ENCODE measurements at places on chromosomes 3 and 15.

GRCh38 chr3:153144779-153145178, 17.2 kb upstream of the RAP2B start:
- peak; percentile 63 for DNase-seq

DNA sequence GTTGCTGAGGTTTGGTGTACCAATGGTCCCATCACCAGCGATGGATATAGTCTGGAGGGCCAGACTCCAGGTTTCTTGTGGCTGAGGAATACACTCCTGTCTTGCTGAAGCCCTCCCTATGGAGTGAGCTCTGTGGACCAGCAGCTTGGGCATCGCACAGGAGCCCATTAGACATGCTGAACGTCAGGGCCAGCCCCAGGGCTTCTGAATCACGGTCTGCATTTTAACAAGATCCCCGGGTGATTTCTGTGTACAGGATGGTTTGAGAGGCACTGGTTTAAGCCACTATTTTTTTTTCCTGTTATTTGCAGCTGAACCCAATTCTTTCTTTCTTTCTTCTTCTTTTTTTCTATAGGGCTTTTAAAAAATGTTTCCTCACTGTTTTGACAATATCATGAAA, 69.5 kb upstream of the XCR1 start:
- no peak for DNase-seq

DNA sequence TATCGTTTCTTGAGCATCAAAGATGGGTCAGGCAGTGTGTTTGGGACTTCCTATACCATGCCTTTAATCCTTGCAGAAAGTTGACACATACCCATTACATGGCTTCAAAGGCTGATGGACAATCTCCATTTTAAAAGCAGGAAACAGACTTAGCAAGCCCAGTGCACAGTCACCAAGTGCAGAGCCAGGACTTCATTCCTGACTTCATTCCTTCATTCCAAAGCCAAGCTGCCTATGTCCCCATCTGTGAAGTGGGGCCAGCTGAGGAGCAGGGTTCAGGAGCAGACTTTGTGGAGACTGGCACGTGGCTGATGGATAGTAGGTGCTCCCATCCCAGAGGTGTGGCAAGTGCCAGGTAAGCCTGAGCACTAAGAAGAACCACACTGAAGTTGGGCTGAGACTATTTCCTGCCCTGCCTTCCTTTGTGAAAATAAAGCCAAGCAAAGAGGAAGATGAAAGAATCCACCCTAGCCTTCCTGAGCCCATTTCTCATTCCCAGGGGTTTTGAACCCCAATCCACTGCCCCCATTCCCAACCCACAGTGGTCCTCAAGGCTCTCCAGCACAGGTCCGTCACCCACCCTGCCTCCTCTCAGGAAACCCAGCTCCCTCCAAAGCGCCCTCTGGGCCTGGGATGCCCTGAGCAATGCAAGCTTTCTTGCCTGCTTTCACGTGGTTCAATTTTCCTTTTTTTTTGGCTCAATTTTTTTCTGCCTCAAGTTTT, 1.8 kb downstream of the CX3CR1 start:
- DNase-seq: no peak

DNA sequence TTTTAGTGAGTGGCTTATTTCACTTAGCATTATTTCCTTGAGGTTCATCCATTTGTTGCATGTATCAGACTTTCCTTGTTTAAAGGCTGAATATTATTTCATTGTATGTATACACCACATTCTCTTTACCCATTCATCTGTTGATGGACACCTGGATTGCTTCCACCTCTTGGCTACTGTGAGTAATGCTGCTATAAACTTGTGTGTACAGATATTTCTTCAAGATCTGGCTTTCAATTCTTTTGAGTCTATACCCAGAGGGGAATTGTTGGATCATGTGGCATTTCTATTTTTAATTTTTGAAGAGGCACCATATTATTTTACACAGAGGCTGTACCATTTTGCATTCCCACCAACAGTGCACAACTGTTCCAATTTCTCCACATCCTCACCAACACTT, 313.5 kb downstream of the RPLP1 start:
- no peak for DNase-seq

GRCh38 chr3:175526609-175527280, 667.6 kb downstream of the NAALADL2 start:
- peak; percentile 29 for DNase-seq

- DNase-seq: no peak
These were observed 12.6 kb downstream of the EFCAB12 start for GRCh38 chr3:129415830-129416229.

DNA sequence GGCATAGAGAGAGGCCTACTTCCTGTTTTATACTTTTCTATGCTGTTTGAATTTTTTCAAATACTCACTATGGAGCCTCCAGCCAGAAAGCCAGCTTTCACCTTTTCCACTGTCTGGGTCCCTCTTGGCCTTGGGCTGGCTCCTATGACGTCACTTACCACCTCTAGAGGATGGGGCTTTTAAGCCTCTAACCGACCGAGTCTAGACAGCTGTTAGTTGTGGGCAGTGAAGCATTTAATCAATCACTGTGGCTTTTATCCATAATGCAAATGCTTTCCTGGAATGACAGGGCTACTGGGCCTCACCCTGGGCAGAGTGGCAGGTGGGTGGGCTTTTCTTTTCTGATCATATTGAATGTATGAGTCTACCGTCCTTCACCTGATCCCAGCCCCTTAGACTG, 61.9 kb downstream of the LRRK1 start:
- DNase-seq: peak; percentile 53

DNA sequence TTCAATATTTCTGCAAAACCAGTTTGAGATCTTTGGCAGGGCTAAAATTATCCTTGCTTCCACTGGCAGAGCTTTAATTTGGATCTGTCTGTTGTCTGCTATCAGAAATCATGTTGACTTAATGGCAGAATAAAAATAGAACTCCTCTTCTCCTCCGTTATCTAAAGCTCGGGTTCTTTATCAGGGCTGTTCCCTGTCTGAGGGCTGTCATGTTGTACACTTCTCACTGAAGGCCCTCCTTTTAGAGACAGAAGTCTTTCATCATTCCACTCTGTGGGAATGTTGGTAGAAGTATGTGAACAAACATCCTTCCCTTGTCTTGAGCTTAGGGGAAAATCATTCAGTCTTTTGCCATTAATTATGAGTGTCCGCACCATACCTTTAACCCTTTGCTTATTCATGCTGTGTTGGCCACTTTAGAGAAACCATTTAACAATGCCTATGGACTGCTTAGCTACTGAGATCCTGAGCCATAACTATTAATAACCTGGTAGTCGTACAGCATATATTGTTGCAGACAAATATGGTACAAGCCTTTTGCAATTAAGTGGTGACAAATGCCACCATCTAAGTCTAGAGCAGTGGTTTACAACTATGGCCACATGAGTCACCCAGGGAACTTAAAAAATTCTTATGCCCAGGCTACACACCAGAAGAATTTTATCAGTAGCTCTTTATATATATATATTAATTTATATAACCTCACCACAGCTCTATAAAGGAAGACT, 226.0 kb upstream of the TPM1 start:
- DNase-seq: no peak

- no peak for DNase-seq
These were observed 110.6 kb upstream of the TNFAIP8L3 start for GRCh38 chr15:51205050-51205975.

DNA sequence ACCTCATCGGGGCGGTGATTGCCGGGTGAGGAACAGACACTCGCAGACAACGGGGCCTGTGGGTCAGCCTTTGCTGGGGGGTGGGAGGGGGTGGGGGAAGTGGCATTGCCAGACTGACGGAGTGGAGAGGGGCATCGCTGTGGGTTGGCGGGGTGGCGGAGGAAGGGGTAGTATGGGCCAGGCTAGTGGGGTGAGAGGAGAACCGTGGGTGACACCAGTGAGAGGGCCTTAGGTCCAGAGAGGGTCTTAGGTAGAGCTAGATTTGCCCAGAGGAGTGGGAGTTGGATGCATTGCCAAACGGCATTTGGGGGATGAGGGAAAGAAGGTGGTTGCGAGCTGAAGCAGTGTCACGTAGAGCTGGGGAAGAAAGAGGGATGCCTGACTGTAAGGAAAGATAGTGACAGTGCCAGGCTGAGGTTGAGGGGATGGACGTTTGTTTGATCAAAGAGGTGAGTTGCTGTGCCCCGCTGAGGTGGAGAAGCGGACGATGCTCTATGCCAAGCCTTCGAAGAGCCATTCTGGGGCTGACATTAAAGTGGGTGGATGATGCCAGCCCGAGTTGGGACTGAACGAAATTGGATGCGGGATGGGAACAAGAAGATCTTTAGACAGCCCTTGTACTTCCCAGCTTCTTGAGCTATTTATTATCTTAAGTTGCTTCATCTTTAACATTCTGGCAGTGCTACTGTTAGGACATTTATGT, 572 bp downstream of the DNAJB11 start:
- DNase-seq: no peak

DNA sequence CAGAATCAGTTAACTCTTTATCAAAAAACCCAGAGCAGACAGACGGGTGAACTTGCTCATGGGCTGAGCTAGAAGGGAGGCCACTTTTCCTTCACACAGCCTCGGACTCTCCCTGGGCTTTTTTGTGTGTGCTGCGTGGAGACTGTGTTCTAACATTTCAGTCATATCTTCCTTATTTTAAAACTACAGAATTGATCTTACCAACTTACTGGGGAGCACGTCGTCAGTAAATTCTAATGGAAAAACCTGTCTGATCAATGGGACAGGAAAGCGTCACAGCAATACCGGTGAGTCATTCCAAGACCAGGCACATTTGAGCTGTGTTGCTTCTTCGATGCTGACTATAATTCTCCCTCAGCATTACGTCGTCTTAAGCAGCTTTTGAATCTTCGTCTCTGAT, 145.1 kb downstream of the LPP start:
- no peak for DNase-seq

GRCh38 chr3:71672807-71673206, 52.4 kb downstream of the EIF4E3 start:
- DNase-seq: no peak

DNA sequence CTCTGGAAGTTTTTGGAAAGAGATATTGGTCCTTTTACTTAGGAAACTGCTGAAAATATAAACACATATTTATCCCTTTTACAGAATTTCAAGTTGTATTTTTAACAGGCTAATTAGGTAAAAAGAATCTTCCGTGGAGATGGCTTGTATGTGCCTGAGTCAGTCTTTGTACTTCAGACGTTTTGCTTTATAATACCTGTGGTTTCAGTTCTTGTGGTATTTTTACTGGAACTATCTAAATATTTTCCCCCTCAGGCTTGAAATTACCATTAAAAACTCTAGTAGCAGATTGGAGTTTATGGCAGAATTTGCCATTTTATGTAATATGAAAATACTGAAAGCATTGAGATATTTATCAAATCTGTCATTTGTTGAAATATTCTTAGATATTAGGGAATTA, 151.6 kb upstream of the CGNL1 start:
- peak; percentile 10 for DNase-seq

DNA sequence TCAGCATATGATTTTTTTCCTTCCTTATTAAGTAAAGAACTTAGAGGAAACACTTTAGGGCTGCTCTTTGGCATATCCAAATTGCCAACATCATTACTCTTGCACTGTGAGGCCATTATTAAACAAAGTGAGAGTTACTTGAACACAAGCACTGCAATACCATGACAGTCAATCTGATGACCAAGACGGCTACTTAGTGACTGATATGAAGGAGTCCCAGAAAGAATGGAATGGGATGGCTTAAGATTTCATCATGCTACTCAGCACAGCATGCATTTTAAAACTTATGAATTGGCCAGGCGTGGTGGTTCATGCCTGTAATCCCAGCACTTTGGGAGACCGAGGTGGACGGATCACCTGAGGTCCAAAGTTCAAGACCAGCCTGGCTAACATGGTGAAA, 55.2 kb downstream of the FAM98B start:
- no peak for DNase-seq

DNA sequence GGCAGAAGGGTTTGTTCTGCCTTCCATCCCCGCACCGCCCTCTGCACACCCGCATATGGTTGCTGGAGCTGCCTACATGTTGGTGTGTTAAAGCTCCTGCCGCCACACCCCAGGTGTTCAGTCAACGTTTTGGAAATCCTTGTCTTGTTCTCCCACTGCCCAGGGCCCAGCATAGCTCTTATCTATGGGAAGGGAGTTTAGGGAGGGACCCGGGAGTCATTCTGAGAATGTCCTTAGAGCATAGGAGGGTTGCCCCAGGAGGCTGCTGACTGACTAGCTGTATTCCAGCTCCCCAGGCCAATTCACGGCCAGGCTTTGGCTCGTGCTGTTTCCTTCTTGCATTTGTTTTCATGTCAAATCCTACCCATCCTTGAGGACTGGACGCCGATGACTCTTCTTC, 46.8 kb downstream of the MAGEF1 start:
- no peak for DNase-seq

- no peak for DNase-seq
These were observed 364.6 kb upstream of the ZNF385D start for GRCh38 chr3:22115581-22115980.

GRCh38 chr3:128879991-128880390, 571 bp downstream of the ACAD9 start:
- DNase-seq: no peak

DNA sequence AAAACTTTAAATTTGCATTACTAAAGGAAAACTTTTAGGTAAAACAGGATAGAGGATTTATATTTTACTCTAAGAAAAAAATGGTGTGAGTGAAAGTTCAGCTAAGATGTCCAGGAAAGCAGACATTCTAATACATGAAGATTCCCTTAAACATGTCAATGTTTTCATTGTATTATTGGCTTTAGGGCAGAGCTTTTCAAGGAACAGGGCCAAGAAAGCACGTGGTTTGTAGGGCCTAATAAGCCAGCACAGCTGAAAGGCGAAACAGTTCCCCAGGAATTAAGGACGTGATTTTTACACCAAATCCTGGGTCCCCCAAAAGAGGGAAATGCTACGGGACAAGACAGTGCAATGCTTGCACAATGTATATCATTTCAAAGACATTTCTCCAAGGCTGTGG, 48.6 kb upstream of the MKRN3 start:
- no peak for DNase-seq

- no peak for DNase-seq
These were observed 104.7 kb upstream of the VEPH1 start for GRCh38 chr3:157607826-157608405.

DNA sequence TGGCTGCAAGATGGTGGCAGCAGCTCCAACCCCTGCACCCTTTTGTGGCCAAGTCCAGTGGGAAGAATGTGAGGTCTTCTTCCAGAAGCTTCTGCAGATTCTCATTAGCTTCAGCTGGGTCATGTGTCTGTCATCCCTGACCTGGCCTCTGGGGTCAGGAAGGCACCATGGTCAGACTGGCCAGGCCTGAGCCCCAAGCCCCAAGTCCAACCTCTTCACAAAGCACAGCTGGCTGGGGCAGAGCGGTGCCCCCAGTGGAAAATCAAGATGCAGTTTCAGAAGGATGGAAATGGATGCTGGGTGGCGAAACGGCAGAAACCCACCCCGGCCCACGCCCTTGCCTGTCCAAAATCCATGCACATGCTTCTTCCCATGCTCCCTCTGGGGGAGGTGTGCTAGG, 15.9 kb upstream of the GATA2 start:
- DNase-seq: no peak

GRCh38 chr15:78682004-78682651, 41.1 kb upstream of the CHRNB4 start:
- no peak for DNase-seq
